Activated T-cell treated with anti-CD3 and anti-CD28 coated beads, Interleukin-2, amount 50 U/mL, for 48 hours (primary cell): ENCODE measurements at places on chromosomes 3 and 15.

- peak; percentile 11 for DNase-seq
Measured at GRCh38 chr3:150736316-150736719, 26.7 kb downstream of the SIAH2 start.

GRCh38 chr3:170760174-170760526 lies 109.8 kb downstream of the RPL22L1 start:
- DNase-seq, result no peak

- no peak for DNase-seq
Measured at GRCh38 chr3:41502023-41502422, 302.7 kb downstream of the CTNNB1 start.

- no peak for DNase-seq
Measured at GRCh38 chr3:171956181-171956683, 83.1 kb upstream of the FNDC3B start.

GRCh38 chr3:153855772-153856171 lies 265.4 kb upstream of the ARHGEF26 start:
- no peak for DNase-seq

DNA sequence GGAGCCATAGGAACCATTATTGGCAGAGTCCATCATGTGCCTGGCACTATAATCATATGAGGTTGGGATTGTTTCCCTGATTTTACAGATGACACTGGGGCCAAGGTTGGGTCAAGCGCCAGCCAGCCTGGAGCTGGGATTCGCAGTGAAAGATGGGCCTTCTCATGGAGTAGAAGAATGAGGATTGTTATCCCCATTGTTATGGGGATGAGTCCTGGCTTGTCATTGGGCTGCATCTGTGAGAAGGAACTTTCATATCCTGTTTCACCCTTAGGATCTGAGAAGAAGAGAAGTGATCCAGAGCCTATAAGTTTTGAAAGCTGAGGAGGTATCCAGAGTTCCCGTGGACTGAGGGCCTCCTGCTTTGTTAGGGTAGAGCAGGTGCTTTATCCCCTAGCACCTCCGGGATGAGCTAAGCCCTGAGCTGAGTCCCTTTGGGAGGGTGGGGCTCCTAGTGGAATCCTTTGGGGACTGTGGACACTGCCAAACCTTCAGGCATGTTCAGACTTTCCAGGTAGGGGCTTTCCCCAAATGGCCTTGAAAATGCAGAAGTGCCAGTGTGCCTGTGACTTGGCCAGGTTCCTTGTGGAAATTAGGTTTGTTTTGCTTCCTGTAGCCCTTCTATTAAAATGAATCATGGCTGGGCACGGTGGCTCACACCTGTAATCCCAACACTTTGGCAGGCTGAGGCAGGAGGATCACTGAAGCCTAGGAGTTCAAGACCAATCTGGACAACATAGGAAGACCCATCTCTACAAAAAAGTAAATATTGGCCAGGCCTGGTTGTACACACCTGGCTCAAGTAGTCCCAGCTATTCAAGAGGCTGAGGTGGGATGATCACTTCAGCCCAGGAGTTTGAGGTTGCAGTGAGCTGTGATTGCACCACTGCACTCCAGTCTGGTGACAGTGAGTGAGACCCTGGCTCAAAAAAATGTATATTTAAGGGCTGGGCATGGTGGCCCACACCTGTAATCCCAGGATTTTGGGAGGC lies 30.2 kb upstream of the BSN start:
- DNase-seq, result no peak

GRCh38 chr15:73371812-73372211 lies 3.1 kb upstream of the HCN4 start:
- DNase-seq, result no peak

GRCh38 chr15:80816936-80817335 lies 37.8 kb downstream of the CEMIP start:
- no peak for DNase-seq

DNA sequence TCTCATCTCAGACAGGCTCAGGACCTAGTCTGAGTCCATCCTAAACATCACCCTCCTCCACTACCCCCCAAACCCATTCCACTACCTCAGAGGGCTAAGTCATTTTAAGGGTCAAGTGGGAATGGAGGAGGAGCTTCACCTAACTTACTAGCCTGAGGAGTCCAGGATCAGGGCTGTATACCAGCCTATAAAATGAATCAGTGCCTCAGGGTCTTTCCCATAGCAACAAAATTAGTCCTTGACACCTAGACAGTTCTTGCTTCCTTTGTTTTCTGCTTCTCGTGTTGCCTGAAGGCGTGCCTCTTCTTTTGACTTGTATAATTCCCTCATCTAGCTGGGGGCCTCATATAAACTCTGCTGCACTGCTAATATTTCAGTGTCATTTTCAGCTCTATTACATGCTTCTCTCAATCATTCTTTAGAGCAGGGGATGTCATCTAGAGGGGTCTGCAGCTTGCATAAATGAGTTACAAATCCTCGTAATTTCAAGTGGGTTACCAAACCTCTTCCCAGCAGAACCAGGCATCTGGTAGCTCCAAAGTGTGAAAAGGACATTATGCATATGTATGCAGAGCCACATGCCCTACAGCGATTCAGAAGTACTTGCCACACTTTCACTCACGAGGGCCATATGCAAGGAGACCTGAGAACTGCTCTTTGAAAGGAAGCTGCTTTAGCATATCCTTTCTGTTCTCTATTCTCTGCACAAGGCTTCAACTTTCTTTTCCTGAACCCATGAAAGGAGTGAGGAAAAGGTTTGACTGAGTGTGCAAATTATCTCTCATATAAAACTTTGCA lies 311.7 kb upstream of the SEMA6D start:
- DNase-seq, result no peak

DNA sequence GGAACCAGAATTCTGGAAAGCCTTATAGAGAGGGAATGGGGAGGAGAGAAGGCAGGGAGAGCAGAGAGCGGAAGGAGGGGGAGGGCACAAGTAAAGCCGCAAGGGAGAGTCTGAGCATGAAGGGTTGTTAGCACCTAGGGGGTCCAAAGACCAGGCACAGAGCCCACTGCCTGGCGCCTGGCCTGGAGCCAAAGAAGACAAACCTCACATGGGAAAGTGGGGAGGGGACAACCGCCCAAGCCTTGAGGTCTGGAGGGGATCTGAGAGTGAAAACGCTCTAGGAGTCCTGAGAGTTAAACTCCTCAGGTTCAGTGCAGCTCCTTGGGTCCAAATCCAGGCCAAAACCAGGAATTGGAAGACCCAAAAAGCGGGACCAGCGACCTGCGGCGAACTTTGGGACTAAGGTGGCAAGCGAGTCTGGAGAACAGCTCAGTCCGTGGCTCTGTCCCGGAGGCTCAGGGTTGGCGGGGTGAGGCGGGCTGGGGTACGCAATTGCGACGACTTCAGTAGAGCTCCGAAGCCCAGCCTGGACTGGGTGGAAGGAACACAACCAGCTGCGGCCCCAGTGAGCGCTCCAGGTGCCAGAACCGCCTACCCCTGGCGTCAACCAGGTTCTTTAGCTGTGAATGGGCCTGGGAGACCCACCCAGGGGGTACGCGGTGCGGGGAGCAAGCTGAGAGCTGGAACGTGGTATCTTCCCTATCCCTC lies 807 bp upstream of the INAFM2 start:
- DNase-seq, result no peak

GRCh38 chr3:168094580-168094876 lies 1.2 kb downstream of the GOLIM4 start:
- DNase-seq, result no peak

GRCh38 chr3:20325563-20325962 lies 139.6 kb upstream of the SGO1 start:
- no peak for DNase-seq

DNA sequence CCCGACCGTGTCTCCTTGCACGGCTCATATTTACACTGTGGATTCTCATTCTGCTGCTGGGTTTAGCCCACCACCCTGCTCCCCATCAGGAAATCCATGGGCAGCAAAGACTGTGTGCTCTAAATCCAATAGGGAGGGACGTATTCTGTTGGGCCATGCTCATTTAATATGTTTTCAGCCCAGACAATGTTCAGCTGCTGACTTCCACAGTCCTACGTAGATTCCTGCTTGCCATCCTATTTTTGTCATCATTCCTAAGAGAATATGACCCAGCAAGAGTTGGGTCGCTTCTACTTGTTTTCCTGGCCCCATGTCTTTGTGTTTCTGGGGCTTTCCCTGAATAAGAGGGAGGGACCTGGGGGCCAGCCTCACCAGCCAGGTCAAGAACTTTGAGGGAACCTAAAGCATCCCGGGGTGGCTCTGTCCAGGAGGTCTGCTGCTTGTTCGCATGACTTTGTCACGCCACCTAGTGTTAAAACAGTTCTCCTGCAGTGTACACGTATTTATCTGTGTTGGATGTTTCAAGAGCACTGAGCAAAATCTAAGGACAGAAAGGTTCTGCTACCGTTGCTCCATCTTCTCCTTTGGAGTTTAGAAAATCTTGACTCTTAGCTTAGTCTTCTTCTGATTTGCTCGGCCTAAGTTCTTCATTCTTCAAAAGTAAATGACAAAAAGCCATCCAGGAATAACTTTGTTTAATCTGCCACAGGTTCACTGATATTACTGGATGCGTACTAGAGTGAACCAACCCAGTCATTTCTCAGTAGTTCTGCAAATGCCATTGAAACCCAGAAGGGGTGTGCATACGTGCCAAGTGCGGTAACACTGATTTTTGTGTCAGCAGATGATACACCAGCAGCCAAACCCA lies 79.8 kb upstream of the NR2E3 start:
- peak; percentile 22 for DNase-seq

DNA sequence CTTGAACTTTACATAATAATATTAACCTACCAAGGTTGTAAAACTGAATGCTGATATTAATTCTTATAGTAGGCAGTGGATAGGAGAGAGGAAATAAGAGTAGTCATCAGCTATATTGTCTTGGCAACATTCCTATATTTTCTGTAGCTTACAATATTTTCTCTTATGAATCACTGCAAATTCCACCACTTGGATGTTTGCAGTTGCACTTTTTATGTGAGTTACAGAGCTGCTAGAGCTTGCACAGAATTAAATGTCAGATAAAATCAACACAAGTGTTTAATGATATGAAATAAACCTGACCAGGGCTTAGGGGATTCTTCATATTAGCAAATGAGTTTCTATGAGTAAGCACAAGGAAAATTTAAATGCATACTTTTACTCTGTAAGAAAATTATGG lies 1710.1 kb downstream of the SI start:
- no peak for DNase-seq
